NCI-H1417 (cell line): ENCODE measurements at places on chromosomes 3 and 15.
A peak's percentile ranks its signal among the peaks of the same experiment; 100 is the strongest.

DNA sequence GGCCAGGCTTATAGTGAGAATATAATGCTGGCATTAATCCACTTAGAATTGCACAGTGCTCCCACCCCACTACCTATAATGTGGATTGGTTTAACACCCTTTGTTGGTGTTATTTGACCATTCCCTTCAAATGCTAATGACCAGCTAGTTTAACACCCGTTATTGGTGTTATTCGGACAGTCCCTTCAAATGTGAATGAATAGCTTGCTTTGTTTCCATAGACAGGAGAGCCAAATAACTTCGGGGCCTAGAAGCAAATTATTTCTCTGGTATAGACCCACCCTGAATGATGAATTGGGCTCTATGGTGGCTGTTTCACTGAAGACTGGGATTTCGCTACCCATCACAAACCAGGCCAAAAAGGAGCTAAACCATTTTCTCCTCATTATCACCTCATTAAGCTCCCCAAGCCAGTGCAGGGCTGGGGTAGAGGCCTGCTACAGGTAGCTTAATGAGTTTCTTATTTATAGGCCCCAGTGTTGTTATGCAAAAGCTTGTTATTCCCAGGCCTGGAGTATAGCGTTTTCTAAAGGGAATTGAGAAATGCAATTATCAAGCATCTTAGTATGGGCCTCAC is 494.1 kb upstream of the DPH6 start:
- no peak for DNase-seq

DNA sequence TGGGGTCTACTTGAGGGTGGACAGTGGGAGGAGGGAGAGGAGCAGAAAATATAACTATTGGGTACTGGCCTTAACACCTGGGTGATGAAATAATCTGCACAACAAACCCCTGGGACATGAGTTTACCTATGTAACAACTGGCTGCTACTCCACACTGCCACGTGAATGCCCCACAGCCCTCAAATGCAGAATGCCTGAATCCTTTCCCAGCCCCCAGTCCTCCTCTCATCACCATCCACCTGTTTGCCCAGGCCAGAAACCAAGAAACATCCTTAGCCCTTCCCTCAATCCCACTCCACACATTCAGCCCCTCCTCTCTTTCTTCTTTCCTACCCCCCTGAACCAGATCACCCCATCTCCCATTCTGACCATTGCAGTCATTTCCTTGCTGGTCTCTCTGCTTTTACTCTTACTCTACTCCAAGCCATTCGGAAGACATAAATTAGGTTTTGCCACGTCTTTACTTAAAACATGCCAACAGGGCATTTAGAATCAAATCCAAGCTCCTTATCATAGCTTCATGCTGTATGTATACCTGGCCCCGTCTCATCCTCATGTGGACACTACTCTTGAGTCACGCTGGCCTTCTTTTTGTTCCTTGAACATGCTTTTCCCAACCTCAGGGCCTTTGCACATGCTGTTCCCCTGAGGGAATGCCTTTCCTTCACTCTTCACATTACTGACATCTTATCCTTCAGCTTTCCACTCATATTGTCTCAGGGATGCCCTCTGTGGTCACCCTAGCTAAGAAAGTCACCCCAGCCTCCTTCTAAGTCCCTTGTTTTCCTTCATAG is 137.5 kb upstream of the ABHD17C start:
- DNase-seq = peak; percentile 33

DNA sequence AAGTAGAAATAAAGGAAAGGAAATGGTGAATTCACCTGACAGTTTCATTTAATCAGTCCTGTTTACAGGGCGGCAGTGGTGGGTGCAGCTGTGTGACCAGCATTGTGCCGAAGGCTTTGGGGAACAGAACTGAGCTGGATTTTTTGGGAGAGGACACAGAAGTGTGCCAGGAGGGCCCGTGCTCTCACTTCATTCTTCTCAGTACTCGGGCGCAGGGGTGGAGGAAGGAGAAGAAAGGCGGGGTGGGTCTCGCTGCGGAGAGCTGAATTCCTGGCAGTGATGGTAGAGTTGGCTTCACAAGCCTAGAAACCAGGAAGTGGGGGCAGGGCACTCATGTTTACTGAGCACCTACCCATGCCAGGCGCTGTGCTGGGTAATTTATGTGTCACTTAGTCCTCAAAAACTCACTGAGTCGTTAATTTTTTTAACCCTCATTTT is 64.6 kb downstream of the CRTC3 start:
- peak; percentile 16 for DNase-seq

- DNase-seq = no peak
Measured at GRCh38 chr3:10845839-10846656, 30.0 kb downstream of the SLC6A11 start.

DNA sequence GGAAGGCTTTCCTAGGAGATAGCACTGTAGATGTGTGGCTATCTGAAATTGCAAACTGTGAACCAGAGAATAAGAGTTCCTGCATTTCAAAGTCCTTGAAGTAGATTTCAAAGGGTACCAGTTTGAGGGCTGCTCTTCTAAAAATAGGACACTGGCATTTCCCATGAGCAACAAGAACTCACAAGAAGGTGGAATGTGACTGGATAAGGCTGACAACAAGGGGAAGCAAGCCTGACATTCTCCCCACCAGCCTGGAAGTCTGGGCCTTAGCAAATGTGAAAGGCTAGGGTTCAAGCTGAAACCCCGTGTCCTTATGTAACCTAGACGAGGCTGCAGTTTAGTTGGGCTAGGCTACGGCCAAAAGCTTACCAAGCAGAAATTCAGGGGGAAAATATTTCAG is 18.7 kb upstream of the TJP1 start:
- no peak for DNase-seq

DNA sequence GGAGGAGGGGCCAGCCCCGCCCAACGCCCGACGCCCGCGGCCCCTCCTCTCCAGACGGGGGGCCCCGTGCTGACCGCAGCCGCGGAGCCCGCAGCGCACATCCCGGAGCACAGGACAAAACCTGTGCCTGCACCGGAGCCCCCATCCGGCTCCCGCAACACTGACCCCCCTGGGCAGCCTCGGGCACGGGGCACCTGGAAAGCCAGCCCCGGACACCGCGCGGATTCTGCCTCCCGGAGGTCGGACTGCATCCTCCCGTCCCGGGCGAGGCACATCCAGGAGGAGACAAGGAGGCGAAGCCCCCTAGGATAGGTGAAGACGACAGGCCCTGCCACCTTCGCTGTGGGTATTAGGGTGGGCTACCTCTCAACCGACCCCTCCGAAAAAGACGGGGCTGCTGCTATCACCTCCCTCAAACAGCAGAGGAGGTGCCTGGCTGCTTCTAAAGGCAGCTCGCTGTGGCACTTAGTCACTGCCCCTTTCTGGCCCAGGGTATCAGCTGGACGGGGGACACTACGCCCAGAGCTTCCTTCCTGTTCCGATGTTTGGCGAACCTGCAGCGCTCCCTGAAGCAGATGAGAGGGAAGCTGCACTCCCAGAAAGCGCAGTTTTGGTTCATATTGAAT is 10.6 kb downstream of the XXYLT1 start:
- peak; percentile 58 for DNase-seq

DNA sequence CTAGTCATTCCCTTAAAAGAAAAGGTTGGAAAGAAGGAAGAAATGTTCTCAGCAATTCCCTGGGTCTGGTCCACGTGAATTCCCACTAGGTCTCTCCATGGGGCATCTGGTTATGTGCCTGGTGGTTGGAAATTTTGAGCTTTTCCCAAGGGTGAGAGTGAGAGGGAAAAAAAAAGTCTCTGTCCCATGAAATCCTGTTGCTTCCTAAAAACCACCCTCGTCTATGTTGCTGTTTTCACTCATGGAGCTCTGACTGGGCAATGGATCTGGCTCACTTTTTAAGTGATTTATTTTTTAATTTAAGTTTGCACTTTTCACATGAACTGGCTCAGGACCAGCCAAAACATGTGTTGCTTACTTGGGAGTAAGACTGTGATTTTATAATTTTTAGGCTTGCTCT is 190.1 kb downstream of the CHST2 start:
- no peak for DNase-seq

DNA sequence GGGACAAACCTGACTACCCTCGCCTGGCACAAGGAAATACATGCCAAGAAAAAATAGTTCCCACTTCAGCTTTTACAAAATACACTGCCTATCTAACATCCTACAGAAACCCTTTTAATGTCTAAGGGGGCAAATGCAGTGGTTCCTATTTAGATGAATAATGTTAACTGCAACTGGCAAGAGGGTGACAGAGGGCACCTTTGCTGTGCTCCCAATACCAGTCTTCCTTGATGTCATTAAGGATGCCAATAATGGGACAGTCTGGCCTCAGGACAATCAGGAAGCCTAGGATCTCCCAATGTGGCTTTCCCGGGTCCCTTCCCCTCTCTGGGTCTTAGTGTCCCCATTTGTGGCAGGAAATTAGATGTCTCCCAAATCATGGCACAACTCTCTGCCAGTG is 13.9 kb downstream of the CSRNP1 start:
- DNase-seq = no peak

- no peak for DNase-seq
Measured at GRCh38 chr3:105067361-105067760, 299.3 kb upstream of the ALCAM start.

- no peak for DNase-seq
Measured at GRCh38 chr15:59539799-59540198, 71.8 kb upstream of the GCNT3 start.

GRCh38 chr3:89372456-89372855 is 265.0 kb downstream of the EPHA3 start:
- no peak for DNase-seq

GRCh38 chr3:194014756-194015155 is 121.2 kb upstream of the HES1 start:
- no peak for DNase-seq

DNA sequence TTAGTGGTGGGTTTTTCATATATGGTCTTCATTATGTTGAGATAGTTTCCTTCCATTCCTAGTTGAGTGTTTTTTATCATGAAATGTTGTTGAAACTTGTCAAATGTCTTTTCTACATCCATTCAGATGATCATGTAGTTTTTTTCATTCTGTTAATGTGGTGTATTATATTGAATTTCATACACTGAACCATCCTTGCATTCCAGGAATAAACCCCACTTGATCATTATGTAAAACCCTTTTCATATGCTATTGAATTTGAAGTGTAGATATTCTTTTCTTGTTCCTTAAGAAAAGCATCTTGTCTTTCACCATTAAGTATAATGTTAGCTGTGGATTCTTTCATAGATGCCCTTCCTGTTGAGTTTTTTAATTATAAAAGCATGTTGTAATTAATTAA is 42.9 kb downstream of the PIAS1 start:
- DNase-seq = peak; percentile 33

- DNase-seq = no peak
Measured at GRCh38 chr15:25169318-25169717, 214.5 kb downstream of the SNRPN start.

GRCh38 chr15:59296181-59296617 is 76.5 kb downstream of the MYO1E start:
- DNase-seq = no peak

DNA sequence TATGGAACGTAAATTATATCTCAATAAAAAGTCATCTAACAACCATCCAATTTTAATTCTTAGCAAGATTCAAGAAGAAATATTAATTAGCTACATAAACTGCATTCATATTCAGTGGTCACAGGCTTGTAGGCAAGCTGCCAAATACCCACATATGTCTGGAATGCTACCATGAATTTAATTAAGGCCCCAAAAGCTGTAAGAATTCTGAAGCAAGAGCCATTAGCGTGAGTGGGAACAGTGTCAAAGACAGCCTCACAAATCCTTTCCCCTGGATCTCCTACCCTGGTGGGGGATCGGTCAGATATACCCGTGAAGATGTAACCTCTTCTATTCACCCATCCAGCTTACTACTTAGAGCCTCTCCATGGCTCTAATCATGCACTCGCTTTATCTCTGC is 40.0 kb downstream of the ATG7 start:
- no peak for DNase-seq

- DNase-seq = peak; percentile 59
Measured at GRCh38 chr15:80252121-80252518, at the start of gene CTXND1. CTXND1 (minus strand) TSS chr15:80252213; CDS start chr15:80201949, 50,264 bp downstream.

GRCh38 chr3:24687671-24688070 is 193.0 kb upstream of the THRB start:
- no peak for DNase-seq

GRCh38 chr15:79635897-79636561 is 203.9 kb downstream of the MINAR1 start:
- DNase-seq = no peak

DNA sequence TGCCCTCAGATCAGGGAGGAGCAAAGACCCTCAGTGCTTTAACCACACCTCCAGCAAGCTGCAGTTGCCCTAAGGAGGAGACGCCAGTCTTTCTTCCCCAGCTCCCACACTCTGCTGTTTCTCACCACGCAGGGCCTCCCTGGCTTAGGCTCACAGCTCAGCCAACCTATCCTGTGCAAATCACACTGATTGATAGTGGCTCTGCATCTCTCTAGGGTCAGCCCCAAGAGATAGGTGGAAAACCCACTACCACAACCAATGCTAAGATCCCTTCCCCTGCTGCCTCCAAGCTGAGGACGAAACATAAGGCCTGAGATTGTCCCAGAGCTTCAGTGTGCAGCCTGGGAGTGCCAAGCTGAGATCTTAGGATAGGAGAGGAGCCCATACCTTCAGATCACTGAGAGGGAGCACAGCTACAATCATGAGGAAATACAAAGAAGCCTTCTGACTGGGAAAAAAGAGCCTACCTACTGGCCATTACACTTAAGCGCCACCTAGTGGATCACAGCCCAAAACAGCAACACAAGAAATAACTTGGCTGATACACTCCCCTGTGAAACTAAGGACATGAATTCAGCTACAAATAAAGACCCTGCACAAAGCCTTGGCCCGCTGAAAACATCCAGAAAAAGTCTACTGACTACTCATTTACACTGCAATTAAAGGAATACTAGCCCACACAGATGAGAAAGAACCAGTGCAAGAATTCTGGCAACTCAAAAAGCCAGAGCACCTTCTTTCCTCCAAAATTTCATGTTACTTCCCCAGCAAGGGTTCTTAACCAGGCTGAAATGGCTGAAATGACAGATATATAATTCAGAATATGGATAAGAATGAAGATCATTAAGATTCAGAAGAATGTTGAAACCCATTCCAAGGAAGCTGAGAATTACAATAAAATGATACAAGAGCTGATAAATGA is 271.5 kb upstream of the DCBLD2 start:
- DNase-seq = peak; percentile 64

DNA sequence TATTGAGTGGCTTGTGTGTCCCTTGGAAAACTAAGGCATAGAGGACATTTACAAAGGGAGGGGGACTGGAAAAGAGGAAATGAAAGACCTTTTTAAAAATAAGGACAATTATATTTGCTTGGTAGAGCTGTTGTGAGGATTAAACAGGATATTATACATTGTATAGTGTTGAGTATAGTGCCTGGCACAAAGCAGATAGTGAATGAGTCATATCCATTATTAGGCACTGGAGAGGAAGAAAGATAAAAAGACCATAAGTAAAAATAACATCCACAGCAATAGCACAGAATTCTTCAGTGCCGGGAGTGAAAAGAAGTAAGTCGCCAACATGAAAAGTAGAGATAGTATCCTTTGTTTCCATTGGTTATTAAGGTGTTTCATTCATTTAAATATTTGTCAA is 623.3 kb downstream of the PDCD6IP start:
- DNase-seq = no peak

- DNase-seq = no peak
Measured at GRCh38 chr3:15155840-15156360, 50.1 kb upstream of the CAPN7 start.
